Cortex of kidney (tissue), 1 donor: ENCODE measurements at places on chromosomes 6 and 20.

DNA sequence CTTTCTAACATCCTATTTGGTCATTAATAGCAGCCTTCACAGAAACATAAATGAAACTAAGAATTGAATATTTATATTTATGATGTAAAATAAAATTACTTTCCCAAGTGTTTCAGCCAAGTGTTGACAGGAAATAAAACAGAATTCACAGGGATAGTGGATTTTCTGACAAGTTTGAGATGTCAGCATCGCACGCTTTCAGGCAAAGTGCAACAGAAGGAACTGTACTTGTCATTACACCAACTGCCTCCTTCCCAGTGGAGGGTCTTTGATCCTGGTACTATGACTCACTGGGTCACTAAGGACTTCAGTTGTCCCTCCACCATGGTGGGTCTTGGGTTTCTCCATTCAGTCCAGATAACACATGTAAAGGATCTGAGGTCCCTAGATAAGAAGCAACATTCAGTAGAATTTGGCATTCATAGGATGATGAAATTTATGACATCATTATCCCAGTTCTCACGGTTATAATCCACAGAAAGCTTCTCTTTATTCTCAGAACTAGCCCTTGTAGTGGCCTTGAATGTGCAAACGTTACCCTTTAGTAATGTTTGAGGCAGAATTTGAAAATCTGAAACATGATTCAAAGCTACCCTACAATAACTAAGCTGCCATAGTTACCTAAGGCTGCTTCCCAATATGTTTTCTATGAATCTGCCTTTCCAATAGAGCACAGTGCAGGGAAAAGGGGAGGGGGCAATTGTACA is 3.8 kb upstream of the TNFAIP3 start:
- DNase-seq: no peak

DNA sequence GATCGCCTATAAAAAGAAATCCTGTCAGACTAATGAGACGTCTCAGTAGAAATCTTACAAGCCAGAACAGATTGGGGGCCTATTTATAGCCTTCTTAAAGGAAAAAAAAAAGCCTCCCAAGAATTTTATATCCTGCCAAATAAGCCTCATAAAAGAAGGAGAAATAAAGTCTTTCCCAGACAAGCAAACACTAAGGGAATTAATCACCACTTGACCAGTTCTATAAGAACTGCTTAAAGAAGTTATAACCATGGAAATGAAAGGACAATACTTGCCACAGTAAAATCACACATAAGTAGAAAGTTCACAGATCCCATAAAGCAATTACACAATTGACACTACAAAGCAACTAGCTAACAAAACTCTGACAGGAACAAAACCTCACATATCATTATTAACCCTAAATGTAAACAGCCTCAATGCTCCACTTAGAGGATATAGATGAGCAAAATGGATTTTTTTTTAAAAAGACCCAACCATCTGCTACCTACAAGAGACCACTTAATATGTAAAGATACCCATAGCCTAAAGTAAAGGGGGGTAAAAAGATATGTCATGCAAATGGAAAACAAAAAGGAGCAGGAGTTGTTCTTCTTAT is 13.4 kb downstream of the SLC22A16 start:
- no peak for DNase-seq

- no peak for DNase-seq
These were observed 98.4 kb downstream of the MRPL14 start for GRCh38 chr6:44028789-44029310.

GRCh38 chr6:45655745-45656476 is 278.2 kb upstream of the SUPT3H start:
- DNase-seq: no peak

GRCh38 chr20:11337361-11338130 is 580.1 kb upstream of the BTBD3 start:
- no peak for DNase-seq

DNA sequence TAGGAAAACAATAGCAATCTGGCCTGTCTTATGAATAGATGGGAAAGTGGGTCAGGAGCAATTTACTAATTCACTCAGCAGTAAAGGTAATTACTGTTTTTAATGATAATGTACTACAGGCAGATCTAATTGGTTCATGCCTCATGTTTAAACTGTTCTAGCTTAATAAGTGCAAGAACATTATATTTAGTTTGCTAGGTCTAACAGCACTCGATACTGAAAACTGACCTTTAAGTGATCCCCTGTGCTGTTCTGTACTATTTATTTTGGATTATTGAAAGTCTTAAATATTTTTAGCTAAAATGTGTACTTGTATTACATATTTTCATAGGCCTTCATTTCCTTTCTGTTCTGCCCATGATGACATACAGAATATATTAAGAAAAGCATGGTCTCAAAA is 998.0 kb upstream of the GJE1 start:
- no peak for DNase-seq

GRCh38 chr6:81561071-81561564 is 191.4 kb downstream of the TENT5A start:
- no peak for DNase-seq

DNA sequence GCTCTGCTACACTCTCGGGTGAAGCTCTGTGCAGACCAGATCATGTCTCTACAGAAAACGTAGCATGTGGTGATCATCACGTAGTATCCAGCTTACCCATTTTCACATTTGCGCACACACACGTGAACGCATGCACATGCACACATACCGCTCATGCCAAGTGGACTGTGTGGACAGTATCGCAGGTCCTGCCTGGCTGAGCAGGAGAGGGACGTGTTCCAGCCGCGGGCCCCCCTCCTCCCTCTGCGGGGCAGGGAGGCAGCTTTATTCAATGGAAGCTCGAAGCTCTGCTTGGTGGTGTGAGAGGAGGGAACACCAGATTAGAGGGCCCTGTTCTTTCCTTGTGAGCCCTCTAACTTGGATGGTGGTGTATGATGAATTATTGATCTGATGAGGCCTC is 51.1 kb downstream of the CDH26 start:
- no peak for DNase-seq

DNA sequence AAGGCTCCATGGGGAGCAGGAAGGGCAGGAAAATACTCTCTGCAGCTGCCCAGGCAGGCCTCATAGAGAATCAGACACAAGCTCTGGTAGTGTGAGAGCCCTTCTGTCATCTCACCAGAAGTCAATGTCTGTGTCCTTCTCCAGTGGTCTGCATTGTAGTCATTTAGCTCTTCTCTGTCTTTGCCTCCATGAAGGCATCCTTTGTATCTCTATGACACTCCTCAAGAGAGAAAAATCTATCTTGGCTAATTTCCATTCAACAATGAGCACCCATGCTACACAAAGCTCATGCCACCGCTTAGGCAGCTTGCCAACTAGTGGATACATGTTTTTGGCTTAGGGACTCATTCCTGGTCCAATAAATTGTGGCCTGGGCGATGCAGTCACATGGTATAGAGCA is 92.1 kb downstream of the RNF217 start:
- DNase-seq: no peak

- DNase-seq: no peak
These were observed 97.4 kb downstream of the RIN2 start for GRCh38 chr20:19855416-19855815.
